ENCODE measurements at places on chromosomes 11 and 22.

GRCh38 chr11:62544581-62545436 lies 1.8 kb downstream of the AHNAK start:
- DNase-seq: no peak

GRCh38 chr11:78698612-78699011 lies 123.9 kb upstream of the NARS2 start:
- no peak for DNase-seq

GRCh38 chr22:17106785-17107546 lies 14.2 kb downstream of the TMEM121B start:
- no peak for DNase-seq

DNA sequence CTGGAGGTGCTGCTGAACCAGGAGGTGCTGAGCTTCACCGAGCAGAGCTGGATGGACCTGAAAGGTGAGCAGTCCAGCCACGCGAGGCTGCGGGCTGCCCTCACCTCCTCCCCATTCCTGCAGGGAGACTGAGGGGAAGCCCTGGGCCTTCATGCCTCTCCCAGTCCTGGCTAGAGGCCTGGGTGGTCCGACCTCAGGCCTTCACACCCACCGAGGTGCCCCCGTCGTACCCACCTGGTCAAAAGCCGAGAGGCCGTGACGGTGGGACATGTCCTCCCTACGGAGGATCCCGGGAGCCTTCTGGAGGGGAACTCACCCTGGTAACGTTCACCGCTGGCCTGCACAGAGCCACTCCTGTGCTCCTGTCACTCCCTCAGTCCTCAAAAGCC lies 5.1 kb downstream of the SUSD2 start:
- no peak for DNase-seq

GRCh38 chr11:47378010-47378835 lies at the start of gene SPI1:
Gene SPI1 (minus strand): TSS chr11:47378547. CDS start chr11:47378353, 194 bp downstream.
- no peak for DNase-seq

DNA sequence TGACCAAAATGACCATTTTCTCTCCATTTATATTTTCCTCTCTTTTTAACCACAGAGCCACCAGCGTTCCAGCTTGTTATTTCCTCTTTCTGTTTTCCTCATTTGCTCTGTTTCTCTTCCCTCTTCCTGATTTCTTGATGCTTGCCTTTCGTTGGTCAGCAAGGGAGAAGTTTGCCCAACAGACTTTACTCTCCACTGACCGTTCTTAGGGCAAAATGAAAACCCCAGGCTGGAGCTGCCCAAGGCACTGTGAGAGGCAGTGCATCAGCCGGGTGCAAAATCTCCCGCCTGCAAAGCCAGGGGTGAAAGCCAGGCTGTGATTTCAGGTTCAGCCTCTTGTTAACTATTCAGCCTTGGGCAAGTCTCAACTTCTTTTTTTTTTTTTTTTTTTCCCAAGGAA lies 26.1 kb upstream of the APLP2 start:
- DNase-seq: no peak

DNA sequence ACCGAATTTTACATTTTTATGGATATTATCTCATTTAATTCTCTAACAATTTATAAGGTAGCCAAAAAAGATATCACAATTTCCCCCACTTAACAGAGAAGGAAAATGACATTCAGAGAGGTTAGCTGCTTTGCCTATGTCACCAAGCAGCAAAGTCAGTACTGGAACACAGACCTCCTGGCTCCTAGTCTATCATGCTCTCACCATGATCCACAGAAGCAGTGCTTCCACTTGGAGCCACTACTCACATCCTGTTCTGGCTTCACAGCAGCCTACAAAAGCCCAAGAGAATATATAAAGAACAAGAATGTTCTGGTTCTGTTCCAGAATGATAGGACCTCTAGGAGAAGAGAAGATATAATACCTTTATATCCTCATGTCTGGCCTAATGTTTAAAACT lies 59.5 kb upstream of the SCUBE2 start:
- DNase-seq: no peak

DNA sequence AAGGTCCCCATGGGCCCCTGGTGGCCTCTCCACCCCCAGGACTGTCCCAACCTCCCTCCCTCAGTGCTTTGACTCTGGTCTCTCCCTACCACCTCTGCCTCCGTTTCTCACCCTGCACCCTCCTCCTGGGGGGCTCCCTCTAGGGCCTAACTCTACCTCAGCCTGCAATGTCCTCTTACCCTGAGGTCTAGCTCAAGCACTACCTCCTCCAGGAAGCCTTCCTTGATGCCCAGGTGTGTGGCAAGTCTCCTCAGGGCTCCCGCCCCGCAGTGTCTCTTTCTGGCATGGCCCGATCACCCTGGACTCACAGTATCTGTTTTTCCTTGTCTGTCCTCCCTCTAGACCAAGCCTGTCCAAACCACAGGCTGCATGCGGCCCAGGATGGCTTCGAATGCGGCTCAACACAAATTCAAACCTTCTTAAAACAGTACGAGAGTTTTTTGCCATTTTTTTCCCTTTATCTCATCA lies 90.8 kb downstream of the PHF21B start:
- DNase-seq: no peak

GRCh38 chr11:128854841-128855240 lies 12.3 kb downstream of the KCNJ1 start:
- no peak for DNase-seq
